DND-41 (cell line): ENCODE measurements at places on chromosomes 5 and 9.

GRCh38 chr5:5887833-5888232 is 465.4 kb downstream of the ICE1 start:
- no peak for DNase-seq

- no peak for DNase-seq
Measured at GRCh38 chr5:54103871-54104270, 206.5 kb downstream of the ARL15 start.

GRCh38 chr5:83426855-83427254 is 44.7 kb upstream of the VCAN start:
- no peak for DNase-seq

- no peak for DNase-seq
Measured at GRCh38 chr9:133945314-133945975, 46.7 kb downstream of the VAV2 start.

DNA sequence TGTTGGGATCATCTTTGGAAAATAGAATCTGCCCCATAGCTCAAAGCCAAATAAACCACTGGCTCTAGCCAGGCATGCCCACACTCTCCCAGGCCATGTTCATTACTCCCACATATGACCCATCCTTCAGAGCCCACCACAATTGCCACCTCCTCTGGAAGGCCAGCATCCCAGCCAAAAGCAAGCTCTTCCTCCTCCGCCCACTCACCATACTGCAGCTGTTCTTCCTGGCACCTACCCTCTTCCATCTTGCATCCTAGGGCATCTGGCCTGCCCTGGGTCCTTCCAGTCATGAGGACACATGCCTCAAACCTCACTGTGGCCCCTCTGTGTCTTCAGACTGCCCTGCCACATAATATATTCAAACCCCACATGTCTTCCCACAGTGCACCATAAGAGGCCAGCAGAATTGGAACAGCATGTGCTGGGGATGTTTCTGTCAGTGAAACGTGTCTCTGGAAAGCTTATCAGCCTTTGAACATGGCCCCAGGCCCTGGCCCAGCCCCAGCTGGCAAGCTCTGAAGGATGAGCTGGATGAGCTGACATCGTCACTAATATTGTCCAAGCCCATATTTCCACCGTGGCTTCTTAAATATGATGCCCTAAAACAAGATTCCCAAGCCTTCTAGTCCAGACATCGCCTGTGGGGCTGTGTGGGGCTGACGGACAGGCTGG is 230.8 kb downstream of the AGTPBP1 start:
- DNase-seq = no peak

DNA sequence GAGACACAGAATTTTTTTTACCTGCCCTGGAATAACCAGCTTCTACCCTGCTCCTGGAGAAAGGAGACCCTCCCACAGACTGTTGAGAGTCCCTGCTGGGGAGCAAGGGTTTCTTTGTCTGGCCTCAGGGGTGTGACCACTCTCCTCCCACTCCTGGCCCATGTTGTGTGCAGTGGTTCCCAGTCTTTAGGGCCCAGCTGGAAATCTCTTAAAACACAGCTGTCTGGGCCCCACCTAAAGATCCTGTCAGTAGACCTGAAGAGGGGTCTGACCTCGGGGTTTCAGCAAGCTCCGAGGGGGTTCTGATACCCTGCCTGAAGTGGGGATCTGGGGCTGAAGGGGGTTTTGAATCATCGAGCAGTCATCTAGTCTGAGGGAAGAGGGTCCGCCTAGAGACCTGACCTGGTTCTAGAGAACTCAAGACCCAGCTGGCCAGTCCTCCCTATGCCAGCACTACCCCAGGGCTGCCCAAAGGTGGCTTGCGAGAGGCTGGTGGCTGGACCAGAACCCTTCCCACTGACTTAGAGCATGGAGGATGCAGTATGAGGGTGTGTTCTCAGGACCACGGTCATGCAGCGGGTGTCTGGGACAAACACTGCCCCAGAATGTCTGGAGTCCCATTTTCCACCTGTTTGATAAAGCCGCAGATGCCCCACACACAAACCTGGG is 8.1 kb upstream of the UNC5A start:
- DNase-seq = no peak

DNA sequence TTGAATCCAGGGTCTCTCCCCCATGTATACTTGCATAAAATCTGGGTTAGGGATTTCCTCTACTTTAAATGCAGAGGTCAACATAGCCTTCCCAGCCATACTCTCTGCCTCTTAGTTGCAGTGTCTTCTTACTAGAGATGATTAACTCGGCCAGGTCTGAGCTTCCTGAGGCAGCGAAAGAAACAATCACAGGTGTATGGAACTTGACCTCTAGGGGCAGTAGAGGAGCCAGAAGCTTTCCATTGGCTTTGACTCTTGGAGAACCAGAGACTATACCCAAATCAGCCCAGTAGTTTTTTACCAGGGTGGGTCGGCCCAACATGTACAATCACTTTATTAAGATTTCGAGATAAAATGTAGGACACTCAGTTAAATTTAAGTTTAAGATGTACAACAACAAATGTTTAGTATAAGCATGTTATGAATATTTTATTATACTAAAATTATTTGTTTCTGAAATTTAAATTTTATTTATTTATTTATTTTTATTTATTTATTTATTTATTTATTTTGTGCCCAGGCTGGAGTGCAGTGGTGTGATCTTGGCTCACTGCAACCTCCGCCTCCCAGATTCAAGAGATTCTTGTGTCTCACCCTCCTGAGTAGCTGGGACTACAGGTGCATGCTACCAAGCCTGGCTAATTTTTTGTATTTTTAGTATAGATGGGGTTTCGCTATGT is 48.0 kb upstream of the DMRT3 start:
- DNase-seq = peak; percentile 10

DNA sequence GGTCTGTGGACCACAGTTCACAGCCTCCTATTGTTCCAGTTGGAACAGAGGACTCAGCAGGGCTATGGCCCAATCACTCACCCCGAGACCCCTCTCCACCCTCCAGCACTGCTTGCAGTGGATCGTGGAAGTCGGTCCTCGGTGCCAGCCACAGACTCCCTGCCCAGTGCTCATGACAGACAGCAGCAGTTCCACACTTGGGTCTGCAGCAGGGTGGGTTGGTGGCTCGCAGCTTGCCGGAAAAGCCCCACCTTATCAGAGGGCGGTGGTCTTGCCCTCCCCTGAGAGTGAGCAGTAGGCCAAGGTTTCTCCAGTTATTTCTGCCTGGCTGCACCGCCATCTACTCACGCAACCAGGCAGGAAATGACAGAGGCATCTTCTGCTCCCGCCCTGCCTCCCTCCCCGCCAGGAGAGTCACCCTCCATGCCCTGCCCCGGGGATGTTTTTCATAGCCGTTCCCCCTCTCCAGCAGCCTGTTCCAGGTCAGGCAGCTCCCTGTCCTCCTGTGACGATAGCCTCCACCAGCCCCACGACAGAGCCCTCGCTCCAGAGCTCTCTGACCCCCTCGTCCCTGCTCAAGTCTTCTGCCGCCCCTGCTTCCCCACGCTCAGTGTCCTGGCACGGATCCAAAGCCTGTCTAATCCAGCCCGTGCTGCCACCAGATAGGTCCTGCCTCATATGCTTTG is 34.5 kb downstream of the UNC5A start:
- no peak for DNase-seq

- DNase-seq = no peak
Measured at GRCh38 chr9:86594724-86595123, 240.5 kb upstream of the TUT7 start.

- DNase-seq = no peak
Measured at GRCh38 chr5:102777099-102777498, 22.0 kb downstream of the PAM start.

- DNase-seq = no peak
Measured at GRCh38 chr9:91348191-91348807, 13.4 kb downstream of the AUH start.

DNA sequence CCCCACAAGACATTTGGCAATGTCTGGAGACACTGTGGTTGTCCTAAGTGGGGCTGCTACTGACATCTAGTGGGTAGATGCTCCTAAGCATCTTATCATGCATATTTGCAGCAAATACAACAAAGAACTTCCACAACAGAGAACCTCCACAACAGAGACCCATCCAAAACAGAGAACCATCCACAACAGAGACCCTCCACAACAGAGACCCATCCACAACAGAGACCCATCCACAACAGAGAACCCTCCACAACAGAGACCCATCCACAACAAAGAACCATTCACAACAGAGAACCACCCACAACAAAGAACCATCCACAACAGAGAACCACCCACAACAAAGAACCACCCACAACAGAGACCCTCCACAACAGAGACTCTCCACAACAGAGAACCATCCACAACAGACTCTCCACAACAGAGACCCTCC is 32.8 kb downstream of the ARPC5L start:
- DNase-seq = peak; percentile 57

DNA sequence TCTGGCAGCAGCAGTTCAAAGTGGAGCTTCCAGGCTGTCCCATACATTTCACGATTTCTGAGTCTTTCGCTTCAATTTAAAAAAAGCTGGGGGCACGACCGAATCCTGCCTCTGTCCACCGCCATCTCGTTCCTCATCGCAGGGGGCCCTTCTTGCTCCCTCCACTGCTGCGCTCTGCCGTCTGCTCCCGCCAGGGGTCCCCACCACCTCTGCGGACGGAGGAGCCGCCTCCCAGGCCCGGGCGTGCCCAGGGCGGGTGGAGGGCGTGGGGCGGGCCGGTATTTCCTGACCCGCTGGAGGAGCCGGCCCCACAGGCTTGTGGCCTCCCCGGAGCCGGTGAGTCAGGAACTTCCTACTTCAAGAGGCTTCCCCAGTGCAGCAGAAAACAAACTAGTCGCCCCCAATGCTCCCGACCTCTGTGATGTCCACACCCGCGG is 50.4 kb downstream of the USP20 start:
- DNase-seq = peak; percentile 92

DNA sequence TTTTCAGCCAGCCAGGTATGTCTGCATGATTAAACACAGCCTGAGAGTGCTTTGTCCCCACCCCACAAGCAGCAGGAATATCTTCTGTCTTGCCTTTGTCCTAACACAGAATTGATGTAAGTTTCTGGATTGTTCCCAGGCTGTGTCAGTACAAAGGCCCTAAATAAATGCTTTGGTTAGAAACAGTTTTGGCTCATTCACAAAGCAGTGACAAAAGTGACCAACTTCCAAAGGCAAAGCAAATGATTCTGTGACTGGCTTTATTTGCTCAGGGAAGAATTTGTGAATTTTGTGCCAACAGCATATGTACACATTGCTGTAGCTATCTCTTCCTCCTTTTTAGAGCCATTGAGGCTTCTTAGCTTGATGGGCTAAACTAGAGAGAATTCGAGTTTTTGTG is 133.7 kb downstream of the PLPPR1 start:
- no peak for DNase-seq

- DNase-seq = no peak
Measured at GRCh38 chr5:147310059-147310704, 75.4 kb downstream of the STK32A start.

- DNase-seq = no peak
Measured at GRCh38 chr9:91037511-91038482, 236.2 kb downstream of the SYK start.

- DNase-seq = no peak
Measured at GRCh38 chr5:74672215-74672877, 12.7 kb upstream of the HEXB start.

GRCh38 chr9:89593727-89594427 is 10.9 kb upstream of the GADD45G start:
- DNase-seq = peak; percentile 67

DNA sequence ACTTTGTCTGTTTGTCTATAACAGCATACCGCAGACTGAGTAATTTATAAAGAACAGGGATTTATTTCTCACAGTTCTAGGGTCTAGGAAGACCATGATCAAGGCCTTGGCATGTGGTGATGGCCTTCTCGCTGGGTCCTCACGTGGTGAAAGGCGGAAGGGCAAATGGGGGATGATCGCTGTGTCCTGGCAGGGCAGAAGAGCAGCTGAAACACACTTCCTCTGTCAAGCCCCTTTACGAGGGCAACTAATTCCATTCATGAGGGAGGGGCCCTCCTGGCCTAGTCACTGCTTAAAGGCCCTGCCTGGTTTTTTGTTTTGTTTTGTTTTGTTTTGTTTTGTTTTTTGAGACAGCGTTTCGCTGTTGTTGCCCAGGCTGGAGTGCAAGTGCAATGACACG is 41.9 kb upstream of the UBTD2 start:
- DNase-seq = no peak
